ENCODE measurements at places on chromosomes 6 and 20.
A peak's percentile ranks its signal among the peaks of the same experiment; 100 is the strongest.

- DNase-seq, result no peak
Measured at GRCh38 chr6:56255349-56255748, 8.0 kb upstream of the COL21A1 start.

DNA sequence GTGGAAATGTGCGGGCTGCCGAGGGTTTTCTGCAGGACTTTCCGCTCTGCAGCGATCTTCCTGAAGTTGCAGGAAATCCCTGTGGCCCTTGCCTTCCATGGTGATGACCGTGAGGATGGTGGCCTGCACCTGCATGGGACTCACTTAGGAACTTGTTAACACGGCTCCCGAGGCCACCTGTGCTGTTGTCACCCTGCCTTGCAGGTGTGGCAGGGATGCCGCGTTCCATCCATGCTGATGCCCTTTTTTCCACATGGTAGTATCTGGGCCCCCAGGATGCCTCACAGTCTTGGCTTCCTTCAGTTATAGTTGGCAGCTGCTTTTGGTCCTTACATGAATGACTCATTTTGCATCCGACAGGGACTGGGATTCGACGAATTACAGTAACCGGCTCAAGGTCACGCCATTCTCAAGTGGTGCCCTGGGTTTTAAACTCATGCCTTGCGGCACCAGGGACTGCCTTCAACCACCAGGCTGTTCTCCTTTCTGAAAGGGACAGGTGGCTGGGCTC lies 37.2 kb downstream of the SYNJ2 start:
- no peak for DNase-seq

GRCh38 chr20:10469599-10469998 lies 34.5 kb downstream of the SLX4IP start:
- no peak for DNase-seq

GRCh38 chr6:148037496-148037895 lies 305.1 kb upstream of the SASH1 start:
- no peak for DNase-seq

DNA sequence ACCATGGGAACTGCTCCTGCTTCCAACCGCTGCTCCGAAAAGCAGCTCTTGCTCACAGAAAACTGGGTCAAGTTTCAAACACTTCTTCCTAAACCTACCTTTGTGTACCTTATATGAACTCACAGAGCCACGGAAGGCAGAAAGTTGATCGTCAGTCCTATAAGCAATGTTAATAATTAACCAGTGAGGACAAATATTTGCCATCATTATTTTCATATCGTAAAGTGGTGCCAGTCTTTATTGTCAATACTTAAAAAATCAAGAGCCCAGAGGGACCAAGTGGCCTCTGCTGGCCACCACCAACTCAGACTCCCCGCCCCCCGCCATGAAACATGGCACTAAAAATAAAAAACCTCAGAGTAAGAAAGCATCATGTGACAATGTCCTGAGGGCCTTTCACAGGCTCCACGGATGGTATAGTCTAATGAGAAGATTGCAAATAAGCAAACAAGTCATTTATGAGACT lies 9.1 kb upstream of the PBOV1 start:
- DNase-seq, result no peak

- no peak for DNase-seq
Measured at GRCh38 chr20:58792426-58792825, 58.3 kb downstream of the GNAS-AS1 start.

DNA sequence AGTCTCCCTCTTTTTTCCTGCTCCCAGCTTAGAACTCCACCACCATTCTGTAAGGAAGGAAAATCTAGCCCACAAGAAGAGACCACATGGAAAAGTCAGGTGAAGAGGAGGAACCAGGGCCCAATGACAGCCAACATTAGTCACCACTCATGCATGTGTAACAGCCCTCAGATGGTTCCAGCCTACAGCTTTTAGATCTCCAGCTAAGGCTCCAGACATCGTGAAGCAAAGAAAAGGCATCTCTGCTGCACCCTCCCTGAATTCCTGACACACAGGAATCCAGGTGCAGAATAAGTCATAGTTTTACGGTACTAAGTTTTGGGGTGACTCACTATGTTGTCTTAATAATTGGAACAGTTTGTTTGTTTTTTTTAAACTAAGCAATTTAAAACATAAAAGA lies 25.5 kb downstream of the DCDC2 start:
- no peak for DNase-seq

DNA sequence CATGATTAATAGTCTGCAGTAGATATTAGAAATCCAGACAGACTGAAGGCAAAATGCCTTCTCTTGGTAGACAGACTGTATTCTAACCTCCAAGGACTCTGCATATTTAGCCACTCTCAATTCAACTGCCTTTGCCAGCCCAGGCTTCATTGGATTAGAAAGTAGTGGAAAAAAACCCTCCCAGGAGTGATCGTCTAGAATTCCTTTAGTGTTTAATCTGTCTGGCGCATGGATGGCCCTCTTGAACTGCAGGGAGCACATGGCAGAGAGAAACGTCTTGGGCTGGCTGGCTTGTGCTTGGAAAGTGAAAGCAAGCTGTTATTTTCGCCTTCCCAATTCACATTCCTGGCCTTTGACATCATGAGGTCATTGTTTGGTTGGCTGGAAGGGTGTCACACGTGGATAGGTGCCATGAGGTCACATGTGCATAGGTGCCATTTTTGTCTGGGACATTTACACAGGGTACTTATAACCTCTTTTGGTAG lies 30.9 kb upstream of the NEDD9 start:
- DNase-seq, result no peak

DNA sequence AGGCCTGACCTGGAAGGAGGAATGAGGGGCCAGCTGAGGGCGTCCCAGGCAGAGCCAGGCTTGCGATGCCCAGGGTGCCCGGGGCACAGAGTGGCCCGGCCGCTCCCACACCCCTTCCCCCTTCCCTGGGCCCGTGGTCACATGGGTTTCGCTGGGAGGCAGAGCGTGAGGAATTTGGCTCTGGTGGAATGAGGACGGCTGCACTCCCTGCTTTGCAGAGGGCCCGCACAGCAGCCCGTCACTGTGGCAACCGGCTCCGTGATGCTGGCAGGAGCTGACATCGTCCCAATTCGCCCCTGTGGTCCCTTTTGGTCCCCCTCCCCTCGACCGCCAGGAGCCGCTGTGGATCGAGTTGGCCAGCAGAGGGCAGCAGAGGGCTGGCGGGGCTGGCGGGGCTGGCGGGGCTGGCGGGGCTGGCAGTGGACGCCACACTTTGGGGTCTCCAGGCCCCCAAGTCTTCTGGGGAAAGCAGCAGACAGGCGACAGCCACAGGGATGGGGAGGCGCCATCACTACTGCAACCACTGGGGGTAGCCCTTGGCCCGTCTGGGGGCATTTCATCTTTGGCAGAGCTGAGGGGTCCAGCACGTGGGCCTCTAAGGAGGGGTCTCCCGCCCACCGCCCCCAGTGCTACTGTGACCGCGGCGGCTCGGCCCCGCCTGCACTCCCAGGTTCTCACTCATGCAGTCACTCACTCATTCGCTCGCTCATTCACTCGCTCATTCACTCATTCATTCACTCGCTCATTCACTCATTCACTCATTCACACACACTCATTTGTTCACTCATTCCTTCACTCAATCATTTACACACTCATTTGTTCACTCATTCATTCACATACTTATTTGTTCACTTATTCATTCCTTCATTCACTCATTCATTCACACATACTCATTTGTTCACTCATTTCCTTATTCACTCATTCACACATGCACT lies 49.7 kb upstream of the BHLHE23 start:
- peak; percentile 30 for DNase-seq

GRCh38 chr6:13910443-13910842 lies 14.3 kb upstream of the RNF182 start:
- DNase-seq, result no peak

GRCh38 chr6:30156262-30156599 lies 4.8 kb downstream of the TRIM10 start:
- DNase-seq, result no peak

GRCh38 chr6:158143700-158144099 lies 24.4 kb downstream of the SERAC1 start:
- DNase-seq, result no peak

Data from CD4-positive, alpha-beta T cell treated with Interferon gamma for 1 hour (primary cell).